Mucosa of descending colon (tissue), 3 donors: ENCODE measurements at places on chromosomes 11 and 22.
A peak's percentile ranks its signal among the peaks of the same experiment; 100 is the strongest.

DNA sequence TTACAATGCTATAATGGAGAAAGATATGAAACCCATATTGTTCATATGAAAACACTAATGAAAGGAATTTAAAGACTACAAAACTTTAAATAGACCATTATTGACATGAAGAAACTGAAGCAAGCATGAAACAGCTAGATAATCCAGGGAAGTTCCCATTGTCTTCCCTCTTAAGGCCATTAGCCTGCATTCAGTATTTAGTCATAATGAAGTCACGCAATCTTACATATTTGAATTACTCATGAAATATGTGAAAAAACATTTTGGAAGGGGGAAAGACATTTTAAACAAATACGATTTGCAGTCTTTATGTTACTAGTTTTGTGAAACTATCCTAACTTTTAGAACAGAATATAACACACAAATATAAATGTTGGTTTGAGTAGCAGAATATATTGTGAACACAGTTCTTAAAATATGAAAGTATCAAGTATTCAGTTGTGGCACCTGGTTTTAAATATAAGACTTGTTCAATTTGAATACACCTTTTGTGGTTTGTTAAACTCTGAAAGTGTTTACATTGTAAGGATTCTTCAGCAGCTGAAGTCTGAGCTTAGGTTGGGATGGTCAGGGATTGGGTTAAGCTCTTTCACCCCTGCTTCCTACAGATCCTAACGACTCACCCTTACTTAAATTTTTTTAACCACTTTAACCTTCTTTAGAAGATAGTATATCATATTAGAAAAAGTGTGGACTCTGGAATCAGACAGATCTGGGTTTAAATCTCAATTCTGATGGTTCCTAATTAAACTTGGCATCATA, 500.3 kb upstream of the TENM4 start:
- DNase-seq, result no peak

- peak; percentile 70 for DNase-seq
Measured at GRCh38 chr22:36160499-36160942, at the start of gene APOL3. TSS of gene APOL3 (minus strand) at chr22:36160755. CDS start at chr22:36149055, 11,700 bp downstream.

- no peak for DNase-seq
Measured at GRCh38 chr11:126345759-126346585, 9.5 kb upstream of the ST3GAL4 start.

DNA sequence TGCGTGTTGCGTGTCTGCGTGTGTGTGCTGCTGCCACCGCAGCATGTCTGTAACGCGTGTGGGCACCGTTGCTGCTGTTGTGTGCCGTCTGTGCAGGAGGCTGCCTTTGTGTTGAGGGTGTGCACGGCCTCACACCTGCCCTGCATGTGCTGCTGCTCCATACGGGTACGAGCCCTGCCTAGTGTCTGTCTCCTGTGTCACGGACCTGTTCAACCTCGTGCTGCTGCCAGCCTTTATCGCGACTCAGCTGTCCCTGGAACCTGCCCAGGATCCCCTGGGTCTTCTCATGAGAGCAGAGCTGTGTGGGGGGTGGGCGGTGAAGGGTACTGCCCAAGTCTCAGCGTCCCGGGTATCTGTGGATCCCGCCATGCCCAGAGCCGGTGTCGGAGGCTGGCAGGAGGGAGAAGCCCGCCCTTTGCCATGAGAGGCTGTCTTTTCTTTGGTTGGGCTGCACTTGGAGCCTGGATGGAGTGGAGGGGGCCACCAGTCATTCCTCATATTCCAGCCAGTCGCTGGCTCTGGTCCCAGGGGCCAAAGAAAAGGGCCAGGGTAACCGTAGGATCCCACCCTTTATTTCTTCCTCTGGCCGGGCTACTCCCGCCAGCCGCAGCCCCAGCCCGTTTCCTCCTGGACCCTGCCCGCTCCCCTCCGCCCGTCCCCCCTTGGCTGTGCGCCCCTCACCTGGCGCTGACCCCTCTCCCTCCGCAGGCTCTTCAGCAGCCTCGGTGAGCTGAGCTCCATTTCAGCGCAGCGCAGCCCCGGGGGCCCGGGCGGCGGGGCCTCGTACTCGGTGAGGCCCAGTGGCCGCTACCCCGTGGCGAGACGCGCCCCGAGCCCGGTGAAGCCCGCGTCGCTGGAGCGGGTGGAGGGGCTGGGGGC, 7.8 kb upstream of the ACR start:
- DNase-seq, result no peak

DNA sequence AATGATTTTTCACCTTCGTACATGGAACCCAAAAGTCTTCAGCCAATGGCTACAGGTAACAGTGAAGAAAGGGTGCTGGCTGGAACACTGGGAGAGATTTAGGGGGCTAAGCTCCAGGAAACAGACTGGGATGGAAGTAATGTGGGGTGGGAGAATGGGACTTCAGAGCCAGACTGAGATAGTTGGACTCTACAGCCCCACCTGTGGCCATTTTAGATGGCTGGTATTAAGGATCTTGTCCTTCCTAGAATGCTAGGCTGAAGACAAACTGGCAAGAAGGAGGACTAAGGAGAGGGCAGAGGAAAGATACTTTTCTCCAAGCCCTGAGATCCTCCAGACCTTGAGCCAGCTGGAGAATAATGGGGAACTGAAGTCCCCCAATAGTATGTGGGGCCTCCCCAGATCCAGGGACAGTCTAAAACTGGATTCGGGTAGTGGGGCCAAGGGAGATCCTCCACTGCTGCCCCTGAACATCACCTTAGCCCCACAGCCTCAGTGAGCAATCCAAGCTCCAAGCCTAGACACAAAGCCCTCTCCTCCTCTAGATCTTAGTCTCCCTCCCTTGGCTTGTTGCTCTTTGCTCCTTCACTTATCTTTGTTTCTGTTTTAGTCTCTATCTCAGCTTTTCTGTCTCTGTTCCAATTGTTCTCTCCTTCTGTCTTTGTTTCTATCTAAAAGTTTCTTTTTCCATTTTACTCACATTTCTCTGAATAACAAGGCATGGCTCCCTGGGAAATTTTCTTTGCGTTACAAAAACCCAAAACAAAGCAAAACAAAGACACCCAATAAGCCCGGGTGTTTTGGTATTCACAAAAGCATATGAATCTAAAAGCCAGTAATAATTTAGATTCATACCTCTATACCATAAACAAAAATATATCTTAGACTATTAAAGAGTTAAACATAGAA, 16.2 kb upstream of the RRAS2 start:
- no peak for DNase-seq

GRCh38 chr11:129846508-129847335, 31.1 kb downstream of the TMEM45B start:
- no peak for DNase-seq

DNA sequence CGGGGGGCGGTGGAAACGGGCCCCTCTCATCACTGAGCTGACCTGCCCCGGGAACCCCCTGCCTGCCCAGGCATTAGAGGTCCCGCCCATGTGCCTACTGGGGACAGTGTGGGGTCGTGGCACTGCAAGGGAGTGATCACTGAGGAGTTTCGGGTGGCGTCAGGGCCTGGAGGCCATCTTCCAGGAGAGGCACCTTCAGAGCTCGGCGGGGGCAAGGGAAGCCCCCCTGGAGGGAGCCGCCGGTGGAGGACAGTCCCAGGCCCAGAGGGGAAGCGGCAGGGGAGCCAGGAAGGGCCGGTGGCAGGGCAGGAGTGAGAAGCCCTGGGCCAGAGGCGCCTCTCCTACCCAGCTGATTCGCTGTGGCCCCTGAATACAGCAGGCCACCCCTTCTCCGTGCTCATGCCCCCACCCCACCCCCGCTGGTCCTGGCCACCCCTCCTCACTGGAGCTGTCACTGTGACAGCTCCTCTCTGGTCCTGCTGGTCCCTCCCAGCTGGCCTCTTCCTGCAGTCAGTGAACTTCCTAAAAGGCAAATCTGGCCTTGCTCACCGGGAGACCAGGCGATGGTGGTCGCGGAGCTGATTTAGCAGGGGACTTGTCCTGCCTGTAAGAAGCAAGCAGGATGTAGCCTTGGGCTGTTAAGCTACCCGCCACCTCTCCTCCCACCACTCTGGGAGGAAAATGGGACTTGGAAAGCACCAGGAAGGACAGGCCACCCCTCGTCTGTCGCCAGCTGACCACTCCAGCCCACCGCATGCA, 2.0 kb upstream of the MAPK11 start:
- DNase-seq, result no peak

DNA sequence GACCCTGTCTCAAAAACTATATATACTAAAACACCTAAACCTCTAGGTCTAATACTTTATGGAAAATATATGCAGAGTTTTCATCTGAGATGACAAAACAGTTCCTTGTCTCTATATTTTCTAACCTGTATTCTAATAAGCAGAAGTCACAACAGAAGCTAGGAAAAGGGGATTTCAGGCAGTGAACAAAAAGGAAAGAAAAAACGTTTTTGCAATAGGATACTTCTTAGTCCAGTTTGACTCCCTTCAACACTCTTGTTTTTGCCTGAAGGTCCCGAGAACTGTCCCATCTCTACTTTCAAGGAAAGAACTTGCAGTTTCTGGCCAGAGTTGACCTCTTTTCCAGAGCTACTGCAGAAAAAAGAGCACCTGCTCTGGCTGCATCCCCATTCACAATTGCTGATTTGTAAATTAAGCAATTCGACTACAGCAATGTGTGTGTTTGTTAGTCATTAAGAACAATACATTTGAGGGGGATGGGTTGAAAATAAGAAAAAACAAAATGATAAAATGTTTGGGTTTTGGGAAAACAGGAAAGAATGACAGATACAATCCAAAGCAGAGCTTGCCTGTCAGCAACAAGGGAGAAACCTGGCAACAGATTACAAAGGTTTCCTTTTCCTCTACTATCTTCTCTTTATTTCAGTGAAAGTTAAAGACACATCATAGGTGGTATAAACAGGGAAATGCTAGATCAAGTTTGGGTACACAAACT, 160.0 kb downstream of the FCHSD2 start:
- DNase-seq, result no peak

DNA sequence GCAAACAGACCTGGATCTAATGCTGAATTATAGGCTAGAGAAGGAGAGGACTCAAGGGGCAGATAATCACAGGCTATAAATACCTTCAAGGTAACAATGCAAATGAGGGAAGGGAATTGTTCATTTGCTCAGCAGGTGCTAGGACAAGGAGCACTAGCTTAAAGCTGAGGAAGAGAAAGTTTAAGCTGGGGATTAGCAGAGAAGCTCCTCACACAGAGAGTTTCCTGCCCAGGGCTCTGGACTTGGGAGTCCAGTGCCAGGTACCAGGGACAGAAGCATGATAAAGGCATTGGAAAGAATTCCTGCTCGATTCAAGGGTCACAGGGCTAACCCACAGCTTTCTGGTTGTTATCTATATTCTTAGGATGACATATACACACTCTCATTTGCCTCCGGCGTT, 509.9 kb downstream of the NTM start:
- no peak for DNase-seq

- DNase-seq, result no peak
Measured at GRCh38 chr11:78652843-78653239, 78.2 kb upstream of the NARS2 start.

DNA sequence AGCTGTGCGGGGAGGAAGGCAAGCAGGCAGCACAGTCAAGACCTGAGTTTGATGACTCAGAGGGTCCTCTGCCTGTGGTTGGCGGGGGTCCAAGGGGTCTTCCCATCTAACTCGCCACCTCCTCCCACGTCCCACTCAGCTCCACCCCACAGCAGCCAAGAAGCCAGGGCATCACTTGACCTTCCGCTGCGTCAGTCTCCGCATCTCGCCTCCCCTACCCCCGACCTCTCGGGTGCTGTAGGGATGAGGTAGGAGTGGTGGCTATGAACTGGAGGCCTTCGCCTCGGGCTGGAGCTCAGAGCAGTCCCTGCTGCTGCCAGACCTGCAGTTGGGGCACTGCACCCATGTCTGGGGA, 90.6 kb downstream of the CDKN1C start:
- no peak for DNase-seq

DNA sequence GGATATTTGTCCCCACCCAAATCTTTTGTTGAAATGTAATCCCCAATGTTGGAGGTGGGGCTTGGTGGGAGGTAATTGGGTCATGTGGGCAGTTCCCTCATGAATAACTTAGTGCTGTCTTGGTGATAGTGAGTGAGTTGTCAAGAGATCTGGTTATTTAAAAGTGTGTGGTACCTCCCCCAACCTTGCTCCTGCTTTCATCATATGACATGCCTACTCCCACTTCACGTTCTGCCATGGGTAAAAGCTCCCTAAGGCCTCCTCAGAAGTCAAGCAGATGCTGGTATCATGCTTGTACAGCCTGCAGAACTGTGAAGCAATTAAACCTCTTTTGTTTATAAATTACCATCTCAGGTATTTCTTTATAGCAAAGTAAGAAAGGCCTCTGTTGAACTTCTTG, 30.6 kb downstream of the AAMDC start:
- DNase-seq, result no peak

DNA sequence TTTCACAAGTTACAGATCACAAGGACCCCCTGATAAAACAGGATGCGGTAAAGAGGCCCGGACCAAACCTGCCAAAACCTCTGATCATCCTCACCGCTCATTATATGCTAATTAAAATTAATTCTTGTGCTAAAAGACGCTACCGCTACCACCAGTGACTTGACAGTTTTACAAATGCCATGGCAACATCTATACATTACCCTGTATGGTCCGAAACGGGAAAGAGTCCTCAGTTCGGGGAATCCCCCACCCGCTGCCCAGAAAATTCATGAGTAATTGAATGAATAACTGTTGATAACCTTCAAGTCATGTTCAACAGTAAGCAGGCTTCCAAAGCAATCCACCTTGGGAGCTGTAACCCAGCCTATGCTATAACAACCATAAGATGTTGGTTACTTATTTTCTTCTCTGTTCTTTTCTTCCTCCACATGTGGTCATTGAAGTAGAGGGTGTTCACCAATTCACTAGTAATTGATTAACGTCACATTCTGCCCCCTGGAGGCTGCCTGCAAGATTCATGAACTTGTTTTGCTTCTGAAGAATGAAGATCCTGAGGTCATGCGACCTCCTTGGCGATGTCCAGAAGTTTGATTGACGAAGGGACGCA, 20.6 kb downstream of the APOBEC3H start:
- DNase-seq, result peak; percentile 67

DNA sequence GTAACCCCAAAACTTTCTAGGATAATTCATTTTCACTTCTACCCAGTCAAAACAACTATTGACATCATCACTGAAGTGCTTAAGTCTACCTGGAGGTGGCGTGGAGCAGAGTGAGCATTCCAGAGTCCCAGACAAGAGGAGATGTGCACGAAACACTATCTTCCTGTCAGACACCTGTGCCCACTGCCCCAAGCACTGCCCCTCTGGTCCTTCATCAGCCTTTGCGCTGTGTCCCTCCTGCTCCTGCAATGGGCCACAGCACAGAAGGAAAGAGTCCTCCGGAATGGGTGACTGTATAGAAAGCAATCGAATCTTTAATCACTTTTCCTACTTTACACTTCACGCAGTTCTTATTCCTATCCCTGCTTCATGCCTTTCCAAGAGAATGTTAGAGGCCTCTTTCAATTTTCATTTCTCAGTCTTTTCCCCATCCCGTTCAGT, 512 bp upstream of the GRIA4 start:
- no peak for DNase-seq
